ENCODE measurements at places on chromosomes 11 and 22. TPM values are rescaled to one million over a fixed set of nuclear protein-coding genes. Genes with fewer than 3 reads are reported as not detected.

DNA sequence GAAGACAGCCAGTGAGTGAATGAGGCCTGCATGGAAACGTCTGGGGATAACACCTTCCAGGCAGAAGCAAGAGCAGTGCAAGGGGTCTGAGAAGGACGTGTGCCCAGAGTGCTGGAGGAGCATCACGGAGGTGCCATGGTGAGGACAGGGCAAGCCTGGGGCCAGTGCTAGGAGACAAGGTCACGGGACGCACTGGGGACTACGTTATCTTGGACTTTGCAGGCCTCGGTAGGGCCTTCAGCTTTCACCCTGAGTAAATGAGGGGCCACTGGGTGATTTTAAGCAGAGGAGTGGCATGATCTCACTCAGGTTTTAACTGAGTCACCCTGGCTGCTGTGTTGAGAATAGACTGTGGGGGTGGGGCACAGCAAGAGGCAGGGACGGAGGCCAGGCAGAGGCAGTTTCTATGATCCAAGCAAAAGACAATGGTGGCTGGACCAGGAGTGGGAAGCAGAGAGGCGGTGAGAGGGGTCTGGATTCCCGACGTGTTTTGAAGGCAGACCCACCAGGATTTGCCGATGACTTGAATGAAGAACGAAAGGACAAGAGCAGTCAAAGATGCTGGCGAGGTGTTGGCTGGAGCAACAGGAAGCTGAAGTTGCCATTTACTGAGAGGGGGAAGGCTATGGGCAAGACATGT, 102.7 kb upstream of the PARVA start:
- DNase-seq = no peak

DNA sequence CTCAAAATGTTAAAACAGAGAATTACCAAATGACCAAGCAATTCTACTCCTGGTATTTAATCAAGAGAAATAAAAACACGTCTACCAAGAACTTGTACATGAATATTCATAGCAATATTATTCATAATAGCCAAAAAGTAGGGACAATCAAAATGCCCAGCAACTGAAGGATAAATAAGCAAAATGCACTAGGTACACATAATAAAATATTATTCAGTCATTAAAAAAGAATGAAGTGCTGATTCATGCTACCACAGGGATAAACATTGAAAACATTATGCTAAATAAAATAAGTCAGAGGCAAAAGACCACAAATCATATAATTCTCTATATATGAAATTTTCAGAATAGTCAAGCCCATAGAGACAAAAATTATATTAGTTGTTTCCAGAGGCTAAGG, 24.8 kb downstream of the ARHGAP32 start:
- no peak for DNase-seq

The TMEM179B gene
- 20.9 TPM for total RNA-seq

GRCh38 chr22:27526901-27527300, 274.7 kb downstream of the MN1 start:
- DNase-seq = no peak

The DDIAS gene
- total RNA-seq = 2.2 TPM

DNA sequence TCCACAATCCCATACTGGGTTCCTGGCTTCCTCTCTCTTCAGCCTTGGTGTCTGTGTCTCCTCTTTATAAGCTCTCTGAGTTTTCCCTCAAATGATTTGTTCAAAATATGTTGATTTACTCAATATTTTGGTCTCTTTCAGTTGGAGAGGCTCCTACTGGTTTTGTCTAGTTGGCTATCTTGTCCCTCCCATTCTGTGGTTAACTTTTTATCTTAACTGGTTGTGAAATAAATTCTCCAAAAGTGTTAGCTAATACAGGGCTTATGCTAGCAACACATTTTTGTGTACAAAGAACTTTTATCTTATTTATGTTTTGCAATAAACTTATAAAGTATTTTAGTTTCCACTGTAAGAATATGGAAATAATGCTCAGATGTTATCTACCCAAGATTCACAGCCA, 200.9 kb downstream of the AASDHPPT start:
- DNase-seq = no peak

- DNase-seq = no peak
These were observed 270.8 kb upstream of the SESN3 start for GRCh38 chr11:95501761-95502266.

- no peak for DNase-seq
These were observed 334.5 kb downstream of the TTC28 start for GRCh38 chr22:28344918-28345703.

GRCh38 chr11:129639300-129639699, 176.3 kb upstream of the TMEM45B start:
- no peak for DNase-seq

- no peak for DNase-seq
These were observed 453.8 kb upstream of the CNTN5 start for GRCh38 chr11:98566978-98567377.

GRCh38 chr22:20783844-20784723, 10.2 kb downstream of the SERPIND1 start:
- no peak for DNase-seq

- DNase-seq = no peak
These were observed 199.3 kb downstream of the KIF18A start for GRCh38 chr11:27908621-27909020.

DNA sequence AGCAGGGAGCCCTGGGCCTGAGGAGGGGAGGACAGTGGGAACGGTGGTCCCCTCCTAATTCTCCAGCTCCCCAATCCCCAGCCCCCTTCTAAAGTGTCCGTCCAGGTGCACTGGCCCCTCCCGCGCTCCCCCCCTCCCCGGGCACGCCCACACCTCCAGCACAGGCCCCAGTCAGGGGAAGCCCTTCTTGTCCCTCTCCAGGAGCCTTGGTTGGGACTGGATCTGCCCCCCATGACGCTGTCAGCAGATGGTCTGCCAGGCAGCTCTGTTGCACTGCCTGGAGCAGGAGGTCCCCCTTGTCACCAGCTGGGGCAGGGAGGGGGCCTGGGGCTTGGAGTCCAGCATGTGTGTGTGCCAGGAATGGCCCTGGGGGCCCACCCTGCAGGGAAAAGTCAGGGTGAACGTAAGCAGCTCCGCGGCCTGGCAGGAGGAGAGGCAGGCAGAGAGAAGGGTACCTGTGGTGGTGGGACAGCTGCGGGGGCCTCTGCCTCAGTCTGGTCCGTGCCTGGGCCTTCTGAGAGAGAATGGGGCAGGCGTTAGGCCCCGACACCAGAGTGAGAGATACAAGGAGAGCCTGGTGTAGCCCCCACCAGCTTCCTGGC, 1.6 kb downstream of the IRF7 start:
- DNase-seq = no peak

DNA sequence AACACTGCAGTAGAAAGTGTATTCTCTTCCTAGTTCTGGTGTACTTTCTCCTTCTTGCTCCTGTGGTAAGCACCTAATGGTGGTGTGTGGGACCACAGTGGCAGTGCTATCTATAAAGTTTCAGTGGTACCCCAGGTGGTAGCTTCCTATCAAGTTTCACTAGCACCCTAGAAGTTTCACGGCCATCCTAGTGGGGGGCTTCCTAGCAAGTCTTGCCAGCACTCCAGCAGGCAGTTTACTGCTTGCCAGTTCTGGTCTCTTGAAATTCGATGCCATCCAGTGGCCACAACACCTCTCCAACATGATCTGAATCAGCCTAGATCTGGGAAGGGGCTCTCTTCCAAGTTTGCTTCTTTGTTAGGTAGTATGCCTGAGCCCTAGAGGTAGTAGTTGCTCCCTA, 229.6 kb downstream of the SWAP70 start:
- DNase-seq = no peak

DNA sequence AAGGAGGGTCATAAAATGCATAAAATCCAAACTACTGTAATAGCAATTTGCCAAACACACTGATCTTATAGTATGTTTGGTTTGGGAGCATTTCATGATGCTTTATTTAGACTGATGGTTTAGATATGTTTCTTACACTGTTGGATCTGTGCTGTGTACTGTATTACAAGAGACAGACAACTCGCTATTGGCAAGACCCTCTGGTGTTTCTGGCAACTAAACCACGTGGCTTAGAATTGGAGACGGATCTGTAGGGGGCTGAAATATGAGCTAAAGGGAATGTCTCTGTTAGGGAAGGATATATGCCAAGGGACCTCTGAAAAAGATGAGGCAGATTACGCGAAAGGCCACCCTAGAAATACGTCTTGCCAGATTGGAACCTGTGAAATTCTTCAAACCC, 208.7 kb downstream of the BARX2 start:
- no peak for DNase-seq

- no peak for DNase-seq
These were observed 70.6 kb downstream of the ADM start for GRCh38 chr11:10375280-10375971.

The MOGAT2 gene
- total RNA-seq = not detected

Data from occipital lobe (tissue), 3 donors.